ENCODE measurements at places on chromosomes 12 and 14.

DNA sequence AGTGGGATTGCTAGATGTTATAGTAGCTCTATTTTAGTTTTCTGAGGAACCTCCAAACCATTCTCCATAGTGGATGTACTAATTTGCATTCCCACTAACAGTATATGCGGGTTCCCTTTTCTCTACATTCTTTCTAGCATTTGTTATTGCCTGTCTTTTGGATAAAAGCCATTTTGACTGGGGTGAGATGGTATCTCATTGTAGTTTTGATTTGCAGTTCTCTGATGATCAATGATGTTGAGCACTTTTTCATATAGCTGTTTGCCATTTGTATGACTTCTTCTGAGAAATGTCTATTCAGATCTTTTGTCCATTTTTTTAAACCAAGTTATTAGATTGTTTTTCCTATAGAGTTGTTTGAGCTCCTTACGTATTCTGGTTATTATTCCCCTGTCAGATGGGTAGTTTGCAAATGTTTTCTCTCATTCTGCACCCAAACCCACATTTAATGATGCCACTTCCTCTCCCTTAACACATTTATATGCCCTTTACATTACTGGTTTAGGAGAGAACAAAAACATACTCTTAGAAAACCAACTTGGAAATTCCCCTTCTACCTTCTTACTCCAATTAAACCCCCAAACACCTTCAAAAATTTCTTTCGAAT is 48.2 kb downstream of the NELL2 start:
- DNase-seq: no peak

DNA sequence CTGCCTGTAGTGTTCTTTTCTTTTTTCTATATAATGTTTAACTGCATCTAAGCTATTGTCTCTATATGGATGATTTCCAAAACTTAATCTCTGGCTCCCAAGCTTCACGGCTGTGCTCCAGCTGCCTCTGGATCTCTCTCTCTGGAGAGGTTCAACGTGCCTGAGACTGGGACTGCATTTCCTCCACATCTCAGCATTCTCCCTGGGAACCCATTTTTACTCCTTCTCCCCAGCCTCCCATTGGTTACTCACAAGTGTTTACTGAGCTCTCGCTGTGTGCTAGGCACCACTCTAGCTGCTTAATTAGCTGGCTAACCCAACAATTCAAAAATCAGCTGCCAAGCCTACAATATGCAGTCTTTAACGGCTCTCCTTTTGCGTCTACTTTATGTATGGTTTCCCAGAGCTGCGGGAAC is 34.7 kb downstream of the FBXL14 start:
- DNase-seq: no peak

- DNase-seq: peak; percentile 72
Observed at GRCh38 chr12:107092669-107093416, 506 bp downstream of the CRY1 start.

DNA sequence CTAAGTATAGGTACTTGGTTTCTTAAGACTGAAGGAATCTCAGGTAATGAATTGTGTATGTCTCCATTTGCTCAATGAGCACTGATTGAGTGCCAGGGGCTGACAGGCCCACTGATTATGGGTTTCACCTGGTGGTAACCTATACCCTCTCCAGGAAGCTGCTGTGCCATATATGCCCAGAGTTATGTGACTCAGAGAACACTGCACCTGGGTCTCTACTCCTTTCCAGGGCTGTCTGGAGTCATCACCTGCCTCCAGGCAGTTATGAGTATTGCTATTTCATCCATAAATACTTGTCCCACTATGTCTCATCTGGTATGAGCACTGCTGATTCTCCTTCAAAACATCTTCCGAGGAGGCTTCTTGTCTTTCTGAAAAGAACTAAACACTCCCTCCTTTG is 692.9 kb downstream of the BCL11B start:
- DNase-seq: no peak

- no peak for DNase-seq
Observed at GRCh38 chr14:68638141-68638999, 154.5 kb downstream of the ZFP36L1 start.

DNA sequence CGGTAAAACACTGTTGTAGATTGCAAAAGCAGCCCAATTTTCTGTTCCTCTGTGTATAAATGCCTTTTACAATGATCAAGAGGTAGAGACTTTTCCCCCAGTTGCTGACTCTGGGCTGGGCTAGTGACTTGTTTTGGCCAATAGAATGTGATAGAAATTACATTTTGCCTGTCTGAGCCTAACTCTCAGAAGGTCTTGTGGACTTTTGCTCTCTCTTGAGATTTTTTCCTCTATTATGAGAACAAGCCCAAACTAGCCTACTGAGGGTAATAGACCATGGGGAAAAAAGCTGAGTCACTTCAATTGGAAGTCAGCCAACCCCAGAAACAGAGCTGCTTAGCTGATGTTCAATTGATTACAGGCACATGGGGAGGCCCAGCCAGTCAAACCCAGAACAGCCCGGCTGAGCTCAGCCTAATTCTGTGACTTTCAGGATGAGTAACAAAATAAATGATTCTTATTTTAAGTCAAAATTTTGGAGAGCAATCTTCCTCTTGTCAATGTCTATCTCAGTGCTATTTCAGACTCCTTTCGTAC is 61.4 kb downstream of the MYF5 start:
- no peak for DNase-seq

GRCh38 chr12:3195859-3196483 is 118.8 kb downstream of the TSPAN9 start:
- no peak for DNase-seq

GRCh38 chr14:95523051-95523814 is 6.8 kb upstream of the SYNE3 start:
- no peak for DNase-seq

DNA sequence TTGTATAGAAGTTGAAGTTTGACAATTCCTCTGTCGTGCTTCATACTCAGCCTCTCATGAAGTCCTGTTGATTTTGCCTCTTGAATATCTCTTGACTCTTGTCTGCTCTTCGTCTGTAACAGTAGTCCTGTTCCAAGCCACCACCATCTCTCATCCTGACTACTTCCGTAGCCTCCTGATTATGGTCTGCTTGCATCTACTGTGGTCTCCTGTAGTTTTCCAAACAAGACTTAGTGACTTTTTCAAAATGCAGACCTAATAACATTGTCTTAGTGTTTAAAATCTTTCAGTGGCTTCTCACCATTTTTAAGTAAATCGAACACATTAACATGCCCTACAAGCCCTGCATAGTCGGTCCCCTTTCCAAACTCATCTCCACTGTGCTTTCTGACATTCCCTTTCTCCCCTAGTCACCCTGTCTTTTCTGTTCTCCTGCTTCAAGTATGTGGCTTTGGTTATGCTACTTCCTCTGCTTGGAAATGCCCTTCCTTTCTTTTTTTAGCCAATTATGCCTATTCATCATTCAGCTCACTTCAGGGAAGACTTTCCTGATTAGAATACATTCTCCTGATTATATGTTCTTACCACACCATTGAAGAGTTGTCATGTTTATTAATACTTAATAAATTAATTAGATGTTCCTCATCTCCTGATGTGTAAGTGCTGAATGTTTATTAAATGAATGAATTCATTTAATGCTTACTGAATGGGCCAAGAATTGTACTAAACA is 2.0 kb downstream of the SCYL2 start:
- no peak for DNase-seq

DNA sequence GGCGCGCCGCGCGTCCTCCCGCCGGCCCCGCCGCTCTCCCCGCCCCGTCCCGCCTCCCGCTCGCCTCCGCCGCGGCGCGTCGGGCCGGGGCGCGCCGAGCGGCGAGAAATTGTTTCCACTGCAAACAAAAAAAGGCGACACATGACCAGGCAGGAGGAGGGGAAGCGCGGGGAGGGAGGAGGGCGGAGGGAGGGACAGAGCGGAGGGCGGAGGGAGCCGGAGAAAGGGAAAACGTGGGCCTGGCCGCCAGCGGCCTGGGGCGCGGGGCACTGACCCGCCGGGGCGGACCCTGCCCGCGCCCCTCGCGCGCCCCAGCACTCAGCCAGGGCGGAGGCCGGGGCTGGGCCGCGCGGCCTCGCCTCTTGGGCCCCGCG is at the start of gene FOXN3:
Gene FOXN3, minus strand, starts transcription at position 143 of the 374 bp plus-strand sequence. CDS start 4,757 bp downstream, outside the sequence.
- peak; percentile 81 for DNase-seq

- DNase-seq: no peak
Observed at GRCh38 chr14:101630056-101630965, 69.0 kb downstream of the DIO3 start.

DNA sequence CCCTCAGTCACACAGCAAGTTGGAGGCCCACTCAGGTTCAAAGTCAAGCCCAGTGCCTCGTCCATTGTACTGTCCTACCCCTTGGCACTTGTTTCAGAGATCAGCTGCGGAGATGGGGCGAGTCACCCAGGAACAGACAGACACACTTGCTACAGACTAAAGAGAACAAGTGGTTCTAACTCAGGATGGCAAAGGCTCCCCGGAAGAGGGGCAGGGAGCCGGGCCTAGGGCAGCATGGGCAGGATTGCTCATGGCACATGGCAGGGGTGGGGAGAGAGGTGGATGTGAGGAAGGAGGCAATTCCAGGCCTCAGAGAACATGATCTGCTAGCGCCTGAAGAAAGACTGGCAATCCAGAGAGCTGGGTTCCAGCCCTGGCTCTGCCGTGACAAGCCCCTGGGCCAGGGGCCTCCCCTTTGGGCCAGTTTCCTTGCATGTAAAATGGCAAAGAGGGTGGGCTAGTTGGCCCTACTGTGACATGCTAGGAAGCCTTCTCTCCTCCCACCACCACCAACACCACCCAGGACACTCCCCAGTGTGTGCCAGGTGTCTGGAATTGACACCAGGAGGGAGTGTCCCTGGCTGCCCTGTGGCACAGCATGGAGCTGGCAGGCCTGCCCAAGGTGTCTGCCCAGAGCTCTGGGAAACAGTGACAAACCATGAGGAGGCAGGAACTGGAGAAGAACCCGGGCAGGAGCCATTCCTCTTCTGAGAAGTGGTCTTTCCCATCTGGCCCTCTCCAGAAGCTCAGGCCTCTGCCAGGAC is 24.0 kb upstream of the IRF2BPL start:
- no peak for DNase-seq

- no peak for DNase-seq
Observed at GRCh38 chr12:95549392-95550084, 1.7 kb downstream of the USP44 start.

DNA sequence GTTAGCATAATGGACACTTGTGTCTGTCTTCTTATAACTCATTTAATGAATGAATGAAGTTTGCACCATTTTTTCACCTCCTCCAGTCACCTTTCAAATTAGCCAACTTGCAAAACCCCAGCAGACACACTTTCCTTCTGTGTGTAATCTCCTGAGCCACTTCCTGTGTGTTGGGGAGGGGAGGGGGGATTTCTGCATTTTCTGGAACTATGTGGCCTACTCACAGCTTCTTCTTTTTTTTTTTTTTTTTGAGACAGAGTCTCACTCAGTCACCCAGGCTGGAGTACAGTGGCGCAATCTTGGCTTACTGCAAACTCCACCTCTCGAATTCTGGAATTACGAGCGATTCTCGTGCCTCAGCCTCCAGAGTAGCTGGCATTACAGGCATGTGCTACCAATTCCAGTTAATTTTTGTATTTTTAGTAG is 4.1 kb upstream of the SERPINA1 start:
- no peak for DNase-seq

- DNase-seq: no peak
Observed at GRCh38 chr12:122473543-122474323, 27.0 kb downstream of the ZCCHC8 start.

DNA sequence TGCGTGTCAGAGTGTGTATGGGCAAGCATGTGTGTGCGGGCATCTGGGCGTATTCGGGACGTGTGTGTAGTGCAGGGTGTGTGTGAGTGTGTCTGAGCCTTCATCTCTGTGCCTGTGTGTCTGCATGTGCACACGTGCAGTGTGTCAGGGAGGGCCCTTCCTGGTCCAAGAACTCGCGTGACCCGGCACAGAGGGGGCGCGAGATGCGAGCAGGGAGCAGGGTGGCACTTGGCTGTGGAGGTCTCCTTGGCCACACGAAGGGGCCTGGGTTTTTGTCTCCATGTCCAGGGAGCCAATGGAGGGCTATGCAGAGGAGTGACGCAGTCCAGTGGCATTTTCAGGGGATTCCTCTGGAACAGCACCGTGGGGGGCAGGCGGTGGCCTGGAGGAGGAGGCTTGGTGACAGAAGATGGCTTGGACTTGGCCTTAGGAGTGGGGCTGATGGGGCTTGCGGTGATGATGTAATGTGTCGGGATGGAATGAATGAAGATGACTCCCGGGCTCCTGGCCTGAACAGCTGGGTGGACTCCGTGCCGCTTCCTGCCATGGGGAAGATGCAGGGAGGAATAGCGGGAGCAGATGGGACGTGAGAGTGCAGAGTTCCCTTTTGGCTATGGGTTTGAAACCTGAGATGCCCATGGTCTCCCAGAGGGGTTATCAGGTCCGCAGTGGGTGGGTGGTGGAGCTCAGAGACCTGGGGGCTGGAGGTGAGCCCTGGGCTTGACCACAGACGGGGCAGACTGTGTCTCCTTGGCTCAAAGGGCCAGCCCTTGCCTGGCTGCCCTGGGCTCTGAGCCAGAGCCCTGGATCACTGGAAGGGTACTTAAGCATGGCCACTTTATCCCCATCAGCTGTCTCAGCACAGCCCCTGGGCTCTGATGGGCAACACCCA is 208.3 kb downstream of the PHETA1 start:
- no peak for DNase-seq

DNA sequence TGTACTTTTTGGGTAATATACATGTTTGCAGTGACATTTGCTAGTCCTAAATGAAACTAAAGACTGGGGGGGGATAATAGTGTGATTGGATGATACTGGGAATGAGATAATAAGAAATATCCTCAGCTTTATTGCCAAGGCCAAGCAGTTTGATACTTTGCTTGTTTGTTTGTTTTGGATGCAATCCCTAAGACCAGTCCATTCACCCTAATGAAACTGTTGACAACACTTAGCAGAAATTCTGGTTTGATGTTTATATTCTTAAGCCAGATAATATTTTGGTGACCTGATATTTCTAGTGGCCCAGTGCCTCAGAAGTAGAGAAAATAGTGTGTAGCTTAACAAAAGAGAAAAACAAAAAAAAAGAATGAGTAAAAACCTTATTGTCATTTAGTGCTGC is 1.8 kb downstream of the PHC1 start:
- DNase-seq: no peak

DNA sequence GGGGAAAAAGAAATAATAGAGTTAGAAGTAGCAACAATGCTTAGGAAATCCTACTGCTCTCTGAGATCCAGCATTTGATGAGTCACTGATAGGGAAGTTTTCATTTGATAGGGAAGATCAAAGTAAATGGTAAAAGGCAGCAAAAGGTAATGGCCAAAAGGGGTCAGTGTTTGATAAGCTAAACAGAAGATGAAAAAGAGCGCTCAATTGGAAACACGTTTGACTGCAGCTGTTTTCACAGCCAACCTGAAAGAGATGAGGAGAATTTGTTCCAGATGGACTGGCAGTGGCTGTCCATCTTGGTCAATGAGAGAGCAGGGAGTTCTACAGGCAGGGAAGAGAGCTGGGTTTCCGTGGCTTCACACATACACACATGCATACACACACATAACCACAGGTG is 264.2 kb downstream of the TMEM132C start:
- no peak for DNase-seq

DNA sequence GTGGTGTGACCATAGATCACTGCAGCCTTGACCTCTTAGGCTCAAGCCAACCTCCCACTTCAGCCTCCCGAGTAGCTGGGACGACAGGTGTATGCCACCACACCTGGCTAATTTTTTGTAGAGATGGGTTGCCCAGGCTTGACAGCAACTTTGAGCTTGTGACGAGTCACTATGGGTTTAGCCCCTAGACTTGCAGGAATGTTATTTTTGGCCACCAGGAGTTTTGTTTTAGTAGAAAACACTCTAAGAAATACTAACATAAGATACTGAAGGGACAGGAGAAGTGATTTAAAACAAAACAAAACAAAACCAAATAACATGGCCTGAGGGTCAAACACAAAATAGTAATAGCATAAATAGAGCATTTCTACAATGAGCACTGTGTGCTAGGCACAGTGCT is 26.4 kb downstream of the SETD3 start:
- no peak for DNase-seq

GRCh38 chr14:77026930-77027537 is 1.5 kb downstream of the IRF2BPL start:
- DNase-seq: peak; percentile 51
